NCI-H2171 (cell line): ENCODE measurements at places on chromosomes 1 and 21.

GRCh38 chr1:227333423-227333822, 15.1 kb upstream of the CDC42BPA start:
- no peak for DNase-seq

DNA sequence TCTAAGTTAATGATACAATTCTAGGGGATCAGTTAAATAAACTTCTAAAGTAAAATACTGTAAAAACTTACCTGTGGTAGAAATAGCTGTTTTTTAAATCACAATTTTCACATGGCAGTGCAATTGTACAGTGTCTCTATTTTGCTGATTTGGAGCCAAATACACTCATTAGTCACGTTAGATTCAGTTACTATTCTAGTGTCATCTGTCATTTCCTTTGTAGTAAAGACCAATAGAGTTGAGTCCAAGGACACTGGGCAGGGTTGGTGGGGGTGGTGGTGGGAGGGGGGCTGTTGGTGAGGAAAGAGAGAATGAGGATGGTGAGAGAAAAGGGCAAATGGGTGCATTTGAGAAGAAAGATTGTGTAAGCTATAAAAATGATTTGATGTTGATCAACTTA, 33.6 kb downstream of the CD55 start:
- no peak for DNase-seq

DNA sequence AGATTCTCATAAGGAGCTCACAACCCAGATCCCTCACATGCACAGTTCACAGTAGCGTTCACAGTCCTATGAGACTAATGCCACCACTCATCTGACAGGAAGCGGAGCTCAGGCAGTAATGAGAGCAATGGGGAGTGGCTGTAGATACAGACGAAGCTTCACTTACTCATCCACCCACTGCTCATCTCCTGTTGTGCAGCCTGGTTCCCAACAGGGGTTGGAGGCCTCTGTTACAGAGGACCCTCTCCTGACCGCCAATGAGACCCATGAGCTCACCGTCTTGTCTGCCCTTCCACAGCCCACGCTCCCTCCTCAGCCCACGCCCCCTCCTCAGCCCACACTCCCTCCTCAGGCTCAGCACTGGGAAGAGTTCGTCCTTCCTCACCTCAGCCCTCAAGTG, 39.6 kb downstream of the RSPH1 start:
- no peak for DNase-seq

- no peak for DNase-seq
Observed at GRCh38 chr1:155360051-155360450, 39.4 kb downstream of the RUSC1 start.

GRCh38 chr21:29430576-29430975, 131.9 kb downstream of the BACH1 start:
- no peak for DNase-seq

GRCh38 chr1:29673669-29674626, 437.6 kb downstream of the PTPRU start:
- no peak for DNase-seq

DNA sequence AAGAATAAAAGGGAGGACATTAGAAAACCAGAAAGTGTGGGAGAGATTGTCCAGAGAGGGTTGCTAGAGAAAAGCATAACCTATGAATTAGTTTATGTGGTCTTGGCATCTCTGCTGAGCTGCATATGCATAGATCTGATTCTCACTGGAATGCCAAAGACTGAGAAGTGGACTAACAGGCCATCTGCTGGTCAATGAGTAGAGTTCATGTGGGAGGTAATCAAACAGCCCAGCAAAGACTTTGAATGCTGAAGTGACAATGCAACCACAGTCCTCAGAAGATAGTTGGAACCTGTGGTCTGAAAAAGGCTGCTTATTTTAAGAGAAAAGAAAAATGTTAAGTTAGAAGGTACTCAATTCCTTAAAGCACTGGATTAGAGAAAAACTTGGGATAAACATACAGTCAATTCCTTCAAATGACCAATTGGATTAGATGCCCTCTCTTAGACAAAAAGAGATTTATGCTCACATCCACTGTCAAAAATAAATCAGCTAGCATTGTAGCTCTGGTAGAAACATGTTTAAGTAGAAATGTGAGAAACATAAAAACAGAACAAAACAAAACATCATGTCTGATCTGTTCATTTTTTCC, 382.8 kb downstream of the AMY1C start:
- no peak for DNase-seq

GRCh38 chr21:46124926-46125845, 27.3 kb downstream of the COL6A2 start:
- DNase-seq = no peak

GRCh38 chr1:121558514-121558913, 373.7 kb downstream of the SRGAP2C start:
- no peak for DNase-seq

DNA sequence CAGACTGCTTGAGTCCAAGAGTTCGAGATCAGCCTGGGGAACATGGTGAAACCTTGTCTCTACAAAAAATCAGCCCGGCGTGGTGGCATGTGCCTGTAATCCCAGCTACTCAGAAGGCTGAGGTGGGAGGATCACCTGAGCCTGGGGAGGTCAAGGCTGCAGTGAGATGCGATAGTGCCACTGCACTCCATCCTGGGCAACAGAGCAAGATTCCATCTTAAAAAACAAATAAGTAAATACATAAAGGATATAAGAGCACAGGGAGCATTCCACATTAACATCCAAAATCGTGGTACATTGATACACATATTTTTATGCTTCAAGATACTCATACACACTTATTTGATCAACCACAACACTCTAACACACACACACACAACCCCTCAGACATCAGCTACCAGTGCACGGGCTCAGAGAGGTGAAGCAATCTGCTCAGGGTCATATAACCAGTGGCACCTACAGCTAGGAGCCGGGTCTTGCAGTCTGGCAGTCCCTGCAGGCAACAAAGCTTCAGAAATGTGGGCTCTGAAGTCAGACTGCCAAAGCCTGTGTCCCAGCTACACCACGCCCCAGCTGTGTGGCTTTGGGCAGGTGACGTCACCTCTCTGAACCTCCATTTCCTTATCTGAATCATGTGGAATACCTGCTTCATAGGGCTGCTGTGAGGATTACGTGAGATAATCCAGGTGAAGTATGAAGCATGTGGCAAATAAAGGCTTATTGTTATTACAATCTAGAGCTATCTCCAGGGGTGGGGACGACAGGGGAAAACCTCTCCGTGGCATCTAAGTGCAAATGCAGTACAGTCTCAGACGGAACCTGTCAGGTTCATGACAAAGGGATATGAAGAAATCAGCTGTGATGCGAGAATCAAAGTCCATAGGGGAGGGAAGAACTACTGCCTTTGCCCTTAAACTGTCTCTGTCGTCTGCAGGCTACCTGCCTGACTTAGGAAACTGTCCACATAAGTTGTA, 4.8 kb upstream of the CRYBG2 start:
- no peak for DNase-seq

GRCh38 chr1:170149241-170149640, 3.5 kb downstream of the NTMT2 start:
- DNase-seq = no peak

DNA sequence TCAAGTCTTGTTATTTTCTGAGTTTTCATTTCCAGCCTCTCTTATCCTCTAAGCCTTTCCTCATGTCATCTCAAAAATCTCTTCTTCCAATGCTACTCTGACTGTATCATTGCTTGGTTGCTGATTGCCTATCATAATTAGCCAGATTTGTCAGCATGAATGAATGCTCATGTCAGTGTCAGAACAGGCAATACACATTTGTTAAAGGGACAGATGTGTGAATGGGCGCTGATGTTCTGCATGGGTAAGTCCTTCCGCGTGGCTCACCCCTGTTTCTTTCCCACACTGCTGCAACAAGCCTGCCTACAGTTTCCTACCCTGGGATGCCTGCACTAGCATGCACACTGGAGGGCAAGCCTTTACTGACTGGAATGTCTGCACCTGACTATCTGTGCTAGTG, 100.6 kb downstream of the RHOU start:
- no peak for DNase-seq
